Stimulated activated CD8-positive, alpha-beta memory T cell treated with anti-CD3 and anti-CD28 coated beads, Interleukin-7, amount 100 ng/mL, for 1 hour (primary cell): ENCODE measurements at places on chromosomes 2 and 18.

GRCh38 chr2:106124106-106124756 is 69.9 kb downstream of the UXS1 start:
- no peak for DNase-seq

- DNase-seq: no peak
Measured at GRCh38 chr2:17122887-17123501, 395.2 kb downstream of the RAD51AP2 start.

- no peak for DNase-seq
Measured at GRCh38 chr2:210226223-210226622, 976 bp upstream of the ACADL start.

- DNase-seq: no peak
Measured at GRCh38 chr18:63848159-63848558, 39.3 kb upstream of the SERPINB2 start.

DNA sequence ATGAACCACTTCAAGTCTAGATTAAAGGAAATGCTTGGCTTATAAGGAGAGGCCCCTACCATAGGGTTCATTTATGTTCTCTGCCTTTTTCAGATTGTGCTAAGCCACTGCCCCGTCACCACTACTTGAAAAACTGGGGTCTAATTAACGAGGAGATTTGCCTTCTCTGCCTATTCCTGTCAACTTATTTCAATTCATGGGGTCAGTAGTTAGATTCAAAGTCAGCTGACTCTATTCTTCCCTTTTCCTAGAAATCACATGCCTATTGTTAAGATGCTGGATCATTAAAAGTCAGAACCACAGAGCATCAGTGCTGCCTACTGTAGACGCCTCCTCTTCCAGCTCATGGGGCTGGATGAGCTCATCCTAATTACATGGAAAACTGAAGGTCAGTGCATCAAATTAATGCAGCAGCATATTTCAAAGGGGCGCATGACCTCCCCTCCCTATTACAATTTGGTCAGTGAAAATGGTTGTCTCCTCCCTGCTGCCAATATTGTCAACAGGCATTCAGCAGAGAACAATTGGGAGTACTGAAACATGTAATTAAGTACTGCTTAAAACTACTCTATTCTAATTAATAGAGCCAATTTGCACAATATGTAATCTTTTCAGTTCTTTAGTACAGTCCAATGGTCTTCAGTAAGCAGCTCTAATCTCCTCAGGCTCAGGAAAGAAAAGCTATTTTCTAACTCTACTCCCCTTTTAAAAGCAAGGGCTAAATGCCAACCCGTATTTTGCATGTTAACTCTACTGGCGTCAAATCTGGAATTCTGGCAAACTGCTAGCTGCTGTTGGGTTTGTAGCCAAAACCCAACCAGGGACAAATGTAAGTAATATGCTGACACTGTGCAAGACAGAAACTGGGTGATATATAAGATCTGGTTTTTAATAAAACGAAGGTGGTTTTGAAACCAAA is 117.4 kb upstream of the ITGB6 start:
- DNase-seq: no peak

DNA sequence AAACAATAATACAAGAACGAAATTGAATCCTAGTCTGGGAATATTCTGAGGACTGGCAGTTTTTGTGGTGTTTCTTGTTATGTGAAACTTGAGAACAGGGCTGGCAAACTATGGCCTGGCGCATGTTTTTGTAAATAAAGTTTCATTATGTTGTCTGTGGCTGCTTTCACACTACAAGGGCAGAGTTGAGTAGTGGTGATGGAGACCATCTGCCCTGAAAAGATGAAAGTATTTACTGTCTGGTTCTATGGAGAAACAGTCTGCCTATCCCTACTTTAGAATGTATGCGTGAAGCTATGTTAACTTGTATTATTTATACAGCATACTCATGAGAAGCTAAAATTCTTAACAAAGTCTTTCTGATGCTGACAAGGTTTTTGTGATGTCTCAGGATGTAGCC is 351.9 kb downstream of the LRRTM1 start:
- DNase-seq: no peak

DNA sequence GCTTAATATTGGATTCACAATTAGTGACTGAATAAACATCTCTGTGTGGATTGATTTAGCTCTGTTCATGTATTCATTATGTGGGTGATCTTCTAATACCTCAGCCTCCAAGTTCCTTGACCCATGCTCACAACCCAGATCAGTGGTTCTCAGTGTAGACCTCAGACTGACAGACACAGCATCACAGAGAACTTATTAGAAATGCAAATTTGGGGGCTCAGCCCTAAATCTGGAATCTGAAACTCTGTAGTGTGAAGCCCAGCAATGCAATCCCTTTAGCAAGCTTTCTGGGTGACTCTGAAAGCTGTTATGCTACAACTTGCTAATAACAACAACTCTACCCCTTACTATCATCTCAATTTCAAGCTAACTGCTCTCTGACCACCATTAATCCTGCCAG is 273.1 kb upstream of the FANCL start:
- DNase-seq: no peak

DNA sequence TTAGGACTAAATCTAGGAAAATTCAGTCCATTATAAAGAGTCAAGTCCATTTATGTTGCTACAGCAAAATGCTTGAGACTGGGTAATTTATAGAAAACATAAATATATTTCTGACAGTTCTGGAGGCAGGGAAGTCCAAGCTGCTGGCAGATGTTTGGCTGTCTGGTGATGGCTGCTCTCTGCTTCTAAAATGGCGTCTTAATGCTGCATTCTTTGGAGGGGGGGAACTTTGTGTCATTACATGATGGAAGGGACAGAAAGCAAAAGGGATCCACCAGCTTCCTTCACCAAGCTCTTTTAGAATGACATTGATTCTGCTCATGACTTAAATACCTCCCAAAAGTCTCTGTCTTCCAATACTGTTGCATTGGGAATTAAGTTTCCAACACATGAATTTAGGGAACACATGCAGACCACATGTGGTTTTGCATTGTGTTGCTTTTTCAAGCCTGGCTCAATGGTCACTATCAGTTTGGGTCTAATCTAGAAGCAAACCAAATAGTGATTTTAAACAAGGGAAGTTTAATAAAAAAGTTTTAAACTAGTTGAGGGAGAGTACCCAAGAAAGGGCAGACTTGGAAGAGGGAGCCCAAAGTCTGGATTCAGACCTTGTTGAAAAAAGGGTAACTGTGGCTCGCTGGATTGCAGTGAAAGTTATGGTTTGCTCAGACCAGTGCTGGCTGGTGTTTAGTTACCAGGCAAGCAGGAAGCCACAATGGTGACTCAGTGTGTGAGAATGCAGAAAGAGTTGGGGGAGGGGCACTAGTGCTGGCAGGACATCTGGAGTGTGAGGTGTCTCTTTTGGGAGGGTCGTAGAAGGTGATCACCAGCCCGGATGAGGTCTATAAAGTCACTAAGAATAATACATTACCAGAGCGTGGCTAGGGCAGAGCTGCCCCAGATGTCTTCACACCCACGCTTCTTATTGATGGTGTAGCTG is 30.8 kb downstream of the C18orf54 start:
- DNase-seq: no peak

DNA sequence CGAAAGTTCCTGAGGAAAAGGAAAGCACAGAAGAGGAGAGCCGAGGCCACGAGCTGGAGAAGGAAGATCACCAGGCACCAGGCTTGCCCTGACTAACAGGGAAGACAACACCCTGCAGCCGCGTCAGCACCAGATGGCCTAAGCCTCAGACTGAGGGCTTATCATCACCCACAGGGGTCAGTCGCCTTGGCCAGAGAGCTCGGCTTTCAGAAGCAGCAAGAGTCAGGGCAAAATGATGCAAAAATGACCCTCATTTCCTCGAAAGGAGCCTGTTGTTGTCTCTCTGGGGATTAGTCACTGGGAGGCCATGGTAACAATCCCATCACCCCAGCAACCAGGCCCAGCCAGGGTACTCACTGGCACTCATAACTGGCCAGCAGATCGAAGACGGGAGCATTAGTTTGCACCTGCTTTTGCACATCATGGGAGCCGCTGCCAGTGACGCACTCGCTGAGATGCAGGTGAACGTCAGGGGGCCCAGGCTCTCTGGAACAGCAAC is 42.7 kb upstream of the ZFP36L2 start:
- DNase-seq: no peak

- DNase-seq: no peak
Measured at GRCh38 chr2:119488245-119489214, 35.8 kb downstream of the SCTR start.

DNA sequence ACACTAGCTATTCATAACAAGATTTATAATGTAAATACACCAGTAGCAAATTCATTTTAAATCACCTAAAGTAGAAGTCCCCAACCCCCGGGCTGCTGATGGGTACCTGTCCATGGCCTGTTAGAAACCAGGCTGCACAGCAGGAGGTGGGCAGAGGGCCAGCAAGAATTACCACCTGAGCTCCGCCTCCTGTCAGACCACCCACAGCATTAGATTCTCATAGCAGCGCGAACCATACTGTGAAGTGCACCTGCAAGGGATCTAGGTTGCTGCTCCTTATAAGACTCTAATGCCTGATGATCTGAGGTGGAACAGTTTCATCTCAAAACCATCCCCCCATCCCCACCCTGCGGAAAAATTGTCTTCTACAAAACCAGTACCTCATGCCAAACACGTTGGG is 71.3 kb downstream of the KANSL1L start:
- DNase-seq: no peak

GRCh38 chr2:143255899-143256298 is 126.7 kb downstream of the ARHGAP15 start:
- DNase-seq: no peak

DNA sequence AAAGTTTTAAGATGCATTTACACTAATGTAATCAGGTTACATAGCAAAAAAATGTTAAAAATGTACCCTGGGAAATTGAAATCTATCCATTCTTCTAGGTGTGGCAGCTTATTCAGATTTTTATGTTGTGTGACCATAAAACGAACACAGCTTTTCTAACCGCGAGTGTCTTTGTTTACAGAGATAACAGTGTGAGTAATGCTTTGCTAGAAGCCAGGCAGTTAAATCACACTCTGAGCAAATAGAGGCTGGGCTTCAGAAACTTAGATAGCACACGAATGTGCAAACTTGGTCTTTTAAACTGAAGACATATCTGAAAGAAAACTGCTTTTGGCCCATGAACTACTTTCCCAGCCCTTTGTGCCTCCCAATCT is 116.1 kb downstream of the SPTBN1 start:
- no peak for DNase-seq

DNA sequence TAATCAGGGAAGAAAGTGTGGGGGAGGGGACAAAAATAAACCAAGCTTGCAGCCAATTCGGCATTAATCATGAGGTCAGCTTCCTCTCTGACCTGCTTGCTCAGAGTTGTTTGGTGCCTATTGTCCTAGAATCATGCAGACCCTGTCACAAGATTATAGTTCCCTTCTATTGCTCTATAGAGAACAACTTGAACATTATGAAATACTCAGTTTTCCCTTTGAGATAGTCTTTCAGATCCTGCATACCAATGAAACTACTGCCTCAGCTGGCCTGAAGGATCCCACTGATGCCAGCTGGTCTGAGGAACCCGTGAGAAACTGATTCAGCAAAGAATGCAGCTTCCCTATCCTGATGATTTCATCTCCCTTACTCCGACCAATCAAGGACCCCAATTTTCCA is 955 bp upstream of the BBS5 start:
- no peak for DNase-seq

DNA sequence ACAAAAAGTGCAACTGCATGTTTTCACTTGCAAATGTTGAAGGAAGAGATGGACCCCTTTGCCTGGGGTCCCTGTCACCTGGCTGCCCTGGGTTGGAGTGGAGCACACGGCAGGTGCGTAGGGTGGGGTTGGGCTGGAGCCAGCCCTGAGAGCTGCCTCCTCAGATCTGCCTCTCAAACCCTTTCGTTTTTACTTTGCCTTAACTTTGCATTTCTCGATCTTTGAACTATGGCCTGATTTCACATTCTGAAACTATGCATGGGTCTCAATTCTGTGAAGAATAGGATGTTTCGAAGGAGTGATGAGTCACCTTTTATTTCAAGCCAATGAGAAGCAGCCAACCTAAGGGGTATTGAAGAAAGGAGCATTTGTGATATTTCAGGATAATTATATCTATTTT is 132.8 kb downstream of the ACOXL start:
- no peak for DNase-seq

DNA sequence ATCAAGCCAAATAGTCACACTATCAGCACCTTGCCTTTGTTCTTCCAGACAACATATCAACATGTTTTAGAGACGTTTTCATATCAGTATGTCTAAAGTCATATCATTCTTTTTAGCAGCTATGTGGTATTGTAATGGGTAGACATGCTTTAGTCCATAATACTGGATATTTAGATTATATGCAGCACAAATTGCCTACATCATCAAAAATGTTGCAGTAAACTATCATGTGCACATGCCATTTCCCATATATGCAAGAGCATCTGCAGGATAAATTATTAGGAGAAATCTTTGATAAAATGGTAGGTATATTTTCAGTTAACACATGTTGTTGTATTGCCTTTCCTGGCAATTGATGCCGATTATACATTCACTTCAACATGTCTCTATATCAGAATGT is 636.5 kb downstream of the XIRP2 start:
- DNase-seq: no peak

DNA sequence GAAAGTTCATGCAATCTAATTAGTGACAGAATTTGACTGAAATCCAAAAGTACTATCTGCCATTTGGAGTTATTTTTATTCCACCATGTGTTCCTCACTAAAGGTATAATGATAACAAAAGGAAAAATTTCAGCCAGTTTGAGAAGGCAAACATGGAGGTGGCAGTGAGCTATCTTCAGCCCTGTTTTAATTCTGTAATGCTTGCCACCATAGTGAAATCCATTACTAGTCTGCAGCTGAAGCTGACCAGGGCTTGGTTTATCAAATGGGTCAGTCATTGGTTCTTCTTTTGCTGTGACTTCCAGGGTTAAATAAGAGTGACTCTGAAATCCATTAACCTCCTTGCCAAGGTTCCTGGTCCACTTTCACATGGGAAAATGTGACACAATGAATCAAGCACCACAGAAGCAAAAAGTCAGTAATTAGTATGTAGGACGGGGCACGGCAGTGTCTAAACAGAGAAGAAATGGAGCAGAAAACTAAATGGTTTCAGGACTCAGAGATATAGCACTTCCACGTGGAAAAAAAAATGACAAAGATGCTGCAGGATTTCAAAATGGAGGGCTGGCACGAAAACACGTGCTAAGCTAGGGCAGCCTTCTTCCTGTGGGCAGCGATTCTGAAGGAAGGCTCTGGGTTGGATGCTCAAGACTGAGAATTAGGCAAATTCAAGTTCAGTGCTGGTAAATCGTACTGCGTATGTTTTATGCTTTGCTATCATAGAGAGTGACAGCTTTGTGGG is 87.2 kb downstream of the EPHA4 start:
- DNase-seq: no peak

DNA sequence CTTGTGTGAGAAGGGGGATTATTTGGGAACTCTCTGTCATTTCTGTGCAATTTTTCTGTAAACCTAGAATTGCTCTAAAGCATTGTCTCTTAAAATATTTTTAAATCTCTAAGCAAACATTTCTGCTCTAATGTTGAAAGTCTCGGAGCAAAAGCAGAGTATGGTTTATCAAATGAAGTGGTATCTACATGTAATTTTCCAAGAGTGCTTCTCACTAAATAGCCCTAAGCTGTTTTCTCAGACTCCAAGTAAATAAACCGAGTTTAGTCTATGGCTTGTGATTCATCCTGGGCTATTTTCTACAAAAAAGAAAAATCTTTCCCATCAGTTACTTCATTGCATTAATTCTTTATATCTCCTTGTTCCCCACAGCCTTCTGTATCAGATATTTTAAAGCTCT is 90.8 kb downstream of the METTL4 start:
- DNase-seq: no peak
